ENCODE measurements at places on chromosomes 3 and 15. TPM values are rescaled to one million over a fixed set of nuclear protein-coding genes. Genes with fewer than 3 reads are reported as not detected.

CCNDBP1 gene
- total RNA-seq = 24.8 TPM

GRCh38 chr3:67704322-67704721 is 49.9 kb upstream of the SUCLG2 start:
- DNase-seq = no peak

DNA sequence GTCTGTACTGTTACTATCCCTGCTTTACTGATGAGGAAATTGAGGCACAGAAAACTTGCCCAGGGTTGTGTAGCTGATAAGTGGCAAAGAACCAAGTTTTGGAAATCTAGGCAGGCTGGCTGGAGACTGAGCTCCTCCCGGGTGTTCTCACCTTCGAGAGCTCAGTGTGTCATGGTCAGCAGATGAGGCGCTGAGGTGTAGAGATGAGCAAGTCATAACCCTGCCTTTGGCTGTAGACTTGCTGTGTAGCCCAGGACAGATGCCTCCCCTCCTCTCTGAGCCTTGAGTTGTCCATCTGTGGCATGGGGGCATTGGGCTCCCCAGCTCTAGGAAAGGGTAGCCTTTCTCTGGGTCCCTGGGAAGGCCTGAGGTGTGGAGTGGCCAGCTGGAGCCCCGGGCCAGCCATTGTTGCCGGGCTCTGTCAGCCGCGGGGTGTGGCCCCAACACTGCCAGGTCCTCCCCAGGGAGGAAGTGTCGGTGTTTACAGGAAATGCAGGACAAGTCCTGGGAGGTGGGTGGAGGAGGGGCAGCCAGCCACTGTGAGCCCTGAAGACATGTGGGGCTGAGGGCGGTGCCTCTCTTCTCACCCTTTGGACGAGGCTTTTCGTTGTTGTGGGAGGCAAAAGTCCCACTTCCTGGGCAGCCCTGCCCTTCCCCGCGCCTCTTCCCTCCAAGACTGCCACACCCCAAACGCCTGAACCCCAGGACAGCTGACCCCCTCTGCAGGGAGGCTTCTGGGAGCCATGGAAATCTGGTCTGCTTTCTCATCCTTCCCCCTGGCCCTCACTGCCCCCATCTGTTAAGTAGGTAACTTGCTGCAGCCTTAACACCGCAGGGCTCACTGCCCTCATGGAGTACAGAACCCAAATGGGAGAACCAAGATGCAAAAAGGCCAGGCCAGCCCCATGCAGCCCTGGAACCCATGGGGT is 29.1 kb downstream of the FGD5 start:
- no peak for DNase-seq

GRCh38 chr3:54599716-54600115 is 328.1 kb downstream of the LRTM1 start:
- no peak for DNase-seq

DNA sequence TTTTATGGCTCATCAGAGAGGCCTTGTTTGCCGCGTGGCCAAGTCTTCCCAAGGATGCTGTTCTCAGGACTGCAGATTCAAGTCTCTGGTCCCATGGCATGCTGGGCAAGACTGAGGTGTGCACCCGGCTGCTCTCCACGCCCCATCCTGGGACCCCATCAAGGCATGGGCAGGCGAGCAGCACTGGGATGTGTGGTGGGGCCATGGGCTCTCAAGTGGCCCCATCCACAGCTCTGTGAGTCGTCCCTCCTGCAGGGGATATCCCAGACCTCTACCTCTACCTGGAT is 13.1 kb upstream of the GP9 start:
- DNase-seq = no peak

DNA sequence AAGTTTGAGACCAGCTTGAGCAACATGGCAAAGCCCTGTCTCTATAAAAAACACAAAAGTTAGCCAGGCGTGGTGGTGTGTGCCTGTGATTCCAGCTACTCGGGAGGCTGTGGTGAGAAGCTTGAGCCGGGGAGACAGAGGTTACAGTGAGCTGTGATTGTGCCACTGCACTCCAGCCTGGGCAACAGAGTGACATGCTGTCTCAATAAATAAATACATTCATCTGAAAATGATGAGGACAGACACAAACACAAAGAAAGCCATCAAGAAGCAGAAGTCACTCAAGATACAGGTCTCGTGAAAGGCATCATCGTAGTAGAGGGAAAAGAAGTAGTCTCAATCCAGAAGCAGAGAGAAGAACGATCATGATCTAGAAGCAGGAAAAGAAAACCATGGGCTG is 18.1 kb downstream of the AP3S2 start:
- no peak for DNase-seq

GRCh38 chr3:186997061-186997460 is 66.7 kb downstream of the ST6GAL1 start:
- no peak for DNase-seq
